ENCODE measurements at places on chromosomes 1 and 21.

DNA sequence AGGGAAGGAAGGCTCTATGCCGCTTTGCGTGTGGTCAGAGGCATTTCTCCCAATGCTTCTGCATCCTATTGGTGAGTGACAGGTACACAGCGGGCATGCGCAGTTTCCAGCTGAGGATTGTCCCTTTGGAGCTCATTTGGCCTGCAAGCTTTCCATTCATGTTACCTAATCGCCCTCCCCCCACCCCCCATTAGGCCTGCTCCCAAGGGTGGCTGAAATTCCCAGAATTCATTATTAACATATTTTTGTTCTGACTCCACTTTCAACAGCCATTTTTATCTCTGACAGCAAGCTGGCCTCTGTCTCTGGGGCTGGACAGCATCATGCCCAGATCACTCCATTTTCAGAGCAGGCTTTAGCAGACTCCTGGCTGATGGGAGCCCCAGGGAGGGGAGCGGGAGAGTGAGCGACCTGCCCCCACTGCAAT is 25.6 kb downstream of the MIS18A start:
- DNase-seq = no peak

GRCh38 chr1:38128511-38128910 is 81.9 kb upstream of the POU3F1 start:
- no peak for DNase-seq

GRCh38 chr21:45409466-45410150 is 4.6 kb downstream of the COL18A1 start:
- no peak for DNase-seq

- no peak for DNase-seq
Observed at GRCh38 chr1:23556635-23557470, 2.4 kb downstream of the ID3 start.

- no peak for DNase-seq
Observed at GRCh38 chr1:155022927-155023236, 10.7 kb downstream of the DCST2 start.

DNA sequence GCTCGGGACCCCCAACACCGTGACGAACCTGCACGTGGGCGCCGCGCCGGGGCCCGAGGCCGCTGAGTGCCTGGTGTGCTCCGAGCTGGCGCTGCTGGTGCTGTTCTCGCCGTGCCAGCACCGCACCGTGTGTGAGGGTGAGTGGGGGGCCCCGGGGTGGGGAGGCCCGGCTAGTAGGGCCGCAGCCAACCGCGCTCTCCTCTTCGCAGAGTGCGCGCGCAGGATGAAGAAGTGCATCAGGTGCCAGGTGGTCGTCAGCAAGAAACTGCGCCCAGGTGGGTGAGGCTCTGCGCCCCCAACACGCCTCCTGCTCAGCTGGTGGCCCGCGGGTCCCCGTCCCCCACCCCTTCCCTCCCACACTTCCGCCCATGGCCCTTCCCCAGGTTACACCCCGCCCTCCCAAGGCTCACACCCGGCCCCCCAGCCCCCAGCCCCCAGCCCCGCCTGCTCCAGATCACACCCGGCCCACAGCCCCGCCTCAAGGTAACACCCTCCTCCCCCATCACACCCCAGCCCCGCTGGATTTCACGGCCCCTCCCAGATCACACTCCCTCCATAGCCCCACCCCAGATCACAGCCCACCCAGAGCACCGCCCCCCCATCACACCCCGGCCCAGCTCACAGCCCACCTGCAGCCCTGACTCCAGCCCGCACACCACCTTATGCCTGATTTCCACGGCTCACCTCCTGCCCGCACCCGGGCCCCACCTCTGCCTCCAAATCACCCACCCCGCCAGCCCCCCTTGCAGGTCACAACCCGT is 2.4 kb upstream of the MMP23B start:
- DNase-seq = no peak

GRCh38 chr1:34276606-34277005 is 99.9 kb downstream of the C1orf94 start:
- DNase-seq = no peak

DNA sequence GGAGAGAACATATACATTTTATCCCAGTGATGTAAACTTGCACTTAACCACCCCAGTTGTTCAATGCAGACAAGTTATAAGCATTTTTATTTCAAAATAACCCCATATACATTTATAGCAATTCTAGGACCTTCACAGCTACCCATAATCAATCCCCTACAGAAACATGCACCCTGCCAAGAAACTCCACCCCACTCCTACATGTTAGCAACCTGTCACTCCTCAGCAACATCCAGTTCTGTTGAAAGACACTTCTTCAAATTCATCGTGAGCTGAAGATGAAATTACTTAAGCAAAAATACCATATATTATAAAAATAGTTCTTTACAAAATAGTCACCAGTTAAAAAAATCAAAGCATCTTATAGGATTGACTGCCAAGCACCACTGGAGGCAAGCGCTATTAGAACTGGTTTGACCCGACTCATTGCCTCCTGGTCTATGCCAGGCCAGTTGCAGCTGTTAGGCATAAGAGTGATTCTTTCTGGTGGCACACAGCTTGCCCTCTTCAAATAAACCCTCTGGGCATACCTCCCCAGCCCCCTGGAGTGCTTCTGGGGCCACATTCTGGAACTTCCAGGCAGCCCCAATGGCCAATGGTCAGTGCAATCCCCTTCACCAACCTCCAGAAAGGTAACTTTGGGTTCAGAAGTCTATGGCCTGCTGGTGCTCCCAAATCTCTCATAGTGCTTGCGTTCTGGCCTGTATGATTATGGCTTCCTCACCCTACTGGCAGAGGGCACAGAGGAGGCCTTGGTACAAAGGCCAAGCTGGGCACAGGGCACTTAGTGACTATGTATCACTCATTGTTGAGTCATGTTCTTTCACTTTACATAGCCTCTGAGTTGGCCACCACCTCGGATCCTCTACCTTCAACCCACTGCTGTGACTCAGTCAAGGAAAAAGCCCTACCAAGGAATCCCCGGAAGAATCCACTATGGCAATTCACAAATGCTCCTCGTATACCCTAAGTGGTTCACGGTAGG is 72.2 kb upstream of the RALGPS2 start:
- DNase-seq = no peak

- DNase-seq = no peak
Observed at GRCh38 chr1:180646093-180646492, 14.3 kb downstream of the XPR1 start.

GRCh38 chr1:174652569-174653280 is 205.0 kb downstream of the GPR52 start:
- no peak for DNase-seq

DNA sequence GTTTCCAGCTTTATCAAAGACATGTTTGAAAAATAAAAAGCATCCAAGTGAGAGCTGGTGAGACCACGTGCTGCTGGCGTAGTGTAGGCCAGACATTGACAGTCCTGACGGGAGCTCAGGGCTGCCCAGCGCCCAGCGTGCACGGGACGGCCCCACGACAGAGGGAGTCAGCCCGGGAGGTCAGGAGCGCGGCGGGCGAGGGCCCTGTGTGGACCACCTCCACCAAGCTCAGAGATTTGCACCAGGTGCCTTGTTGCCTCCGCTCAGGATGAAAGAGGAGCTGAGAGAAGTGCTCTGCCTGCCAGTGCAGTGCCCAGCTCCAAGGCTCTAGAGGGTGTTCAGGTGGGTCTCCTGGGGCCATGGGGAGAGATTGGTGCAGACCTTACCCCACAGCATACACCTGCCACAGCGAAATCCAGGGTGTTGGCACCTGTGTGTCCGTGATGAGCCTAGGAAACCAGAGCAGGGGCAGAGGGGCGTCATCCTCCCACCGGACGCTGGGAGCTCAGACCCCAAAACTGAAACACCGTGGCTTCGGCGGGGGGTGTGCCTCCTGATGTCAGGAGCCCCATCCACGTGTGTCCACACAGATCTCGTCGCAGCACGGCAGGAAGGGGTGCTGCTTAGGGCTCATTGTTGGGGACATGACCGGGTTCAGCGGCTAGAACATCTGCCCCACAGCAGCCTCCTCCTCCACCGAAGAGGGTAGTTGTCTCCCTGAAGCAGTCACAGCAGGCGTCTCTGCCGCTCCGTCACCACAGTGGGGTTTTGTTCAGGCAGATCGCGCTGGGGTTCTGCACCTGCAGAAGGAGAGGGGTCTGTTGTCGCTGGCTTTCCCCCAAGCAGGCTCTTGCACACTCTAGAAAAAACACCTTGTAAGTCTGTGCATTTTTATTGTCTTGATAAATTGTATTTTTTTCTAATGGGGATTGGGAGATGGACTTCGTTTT is 64.2 kb downstream of the POFUT2 start:
- no peak for DNase-seq

DNA sequence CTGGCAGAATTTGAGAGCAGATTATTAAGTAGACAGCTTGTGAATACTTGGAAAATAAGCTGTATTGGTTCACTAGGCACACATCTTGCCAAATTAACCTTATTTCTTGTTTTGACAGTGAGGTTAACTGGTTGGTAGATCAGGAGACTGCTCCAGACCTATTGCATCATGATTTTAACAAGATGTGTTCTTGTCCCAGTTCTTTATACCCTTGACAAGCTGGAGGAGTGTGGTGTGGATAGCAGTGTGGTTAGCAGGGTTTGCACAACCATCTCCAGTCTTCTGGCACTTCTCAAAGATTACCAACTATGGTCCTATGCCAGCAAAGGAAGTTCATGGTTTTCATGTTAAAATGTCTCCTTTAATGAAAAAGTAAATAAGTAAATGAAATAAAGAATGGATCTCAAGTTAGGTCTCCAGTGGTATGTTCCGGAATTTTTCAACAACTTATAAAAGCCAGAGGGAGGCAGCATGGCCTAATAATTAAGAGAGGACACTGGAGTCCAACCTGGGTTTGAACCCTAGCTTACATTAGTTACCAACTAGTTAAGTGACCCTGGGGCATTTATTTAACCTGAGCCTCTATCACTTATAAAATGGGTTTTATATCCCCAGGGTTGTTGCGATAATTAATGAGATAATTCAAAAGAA is 34.1 kb downstream of the DDX20 start:
- DNase-seq = no peak

DNA sequence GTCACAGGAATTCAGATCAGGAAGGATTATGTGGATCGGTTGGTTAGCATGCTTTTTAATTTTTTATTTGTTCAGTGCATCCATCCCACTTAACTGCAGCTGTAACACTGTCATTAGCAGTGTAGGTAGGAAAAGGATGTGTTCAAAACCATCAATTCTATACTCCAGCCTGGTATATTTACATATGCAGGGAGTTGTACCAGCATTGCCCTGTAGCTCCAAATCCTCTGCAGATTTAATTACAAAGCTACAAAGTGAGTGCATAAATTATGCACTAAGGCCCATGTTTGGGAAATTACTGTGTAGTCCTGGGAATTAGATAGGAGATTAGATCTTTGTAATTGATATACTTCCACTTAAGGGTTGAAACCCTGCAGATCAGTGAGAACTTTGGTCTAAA is 15.9 kb upstream of the OSBPL9 start:
- no peak for DNase-seq

- peak; percentile 44 for DNase-seq
Observed at GRCh38 chr1:86757272-86757984, 53.1 kb downstream of the SH3GLB1 start.

GRCh38 chr1:76156987-76157386 is 82.4 kb downstream of the ST6GALNAC3 start:
- no peak for DNase-seq

GRCh38 chr1:193367863-193368262 is 181.4 kb upstream of the B3GALT2 start:
- no peak for DNase-seq

GRCh38 chr1:155309423-155310021 is 856 bp downstream of the FDPS start:
- DNase-seq = no peak

GRCh38 chr1:53766831-53767405 is 28.0 kb upstream of the GLIS1 start:
- DNase-seq = peak; percentile 7

GRCh38 chr1:228352677-228353481 is 53.8 kb downstream of the TRIM11 start:
- DNase-seq = no peak

- peak; percentile 75 for DNase-seq
Observed at GRCh38 chr1:150764617-150765101, 919 bp downstream of the CTSS start.

- DNase-seq = no peak
Observed at GRCh38 chr1:54255026-54255702, 55.2 kb downstream of the MRPL37 start.

DNA sequence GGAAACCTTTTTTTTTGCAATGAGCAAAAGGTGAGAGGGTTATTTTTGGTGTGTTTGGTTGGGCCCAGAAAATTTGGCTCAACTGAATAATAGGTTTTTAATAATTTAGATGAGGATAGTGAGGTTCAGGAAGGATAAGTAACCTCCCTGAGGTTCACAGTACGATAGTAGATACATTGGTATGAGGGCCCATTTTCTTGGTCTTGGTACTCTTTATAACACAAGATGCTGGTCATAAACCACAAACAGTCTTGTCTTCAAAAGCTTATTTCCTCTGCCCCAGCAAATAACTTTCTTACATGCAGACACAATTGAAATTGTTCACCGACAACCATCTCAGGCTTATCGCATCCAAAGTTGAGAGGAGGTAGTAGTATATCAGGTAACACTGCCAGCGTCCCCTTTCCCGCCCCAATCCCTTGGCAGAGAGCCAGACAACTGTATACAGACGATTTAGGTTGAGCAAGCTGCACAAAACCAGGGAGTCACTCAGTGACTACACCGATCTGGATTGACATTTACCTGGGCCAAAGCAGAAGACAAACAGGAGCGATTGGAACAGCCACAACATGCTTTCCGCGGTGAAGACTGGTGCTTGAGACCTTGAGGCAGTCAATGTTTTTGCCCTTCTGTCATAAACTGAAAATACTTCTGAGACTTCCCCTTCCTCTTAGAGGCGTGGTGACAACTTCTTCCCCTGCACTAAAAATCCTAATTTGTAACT is at the start of gene SLAMF6:
Gene SLAMF6, minus strand, starts transcription at position 634 of the 724 bp plus-strand sequence. Its CDS starts 63 bp downstream, at position 571.
- no peak for DNase-seq

- DNase-seq = no peak
Observed at GRCh38 chr1:182283746-182284544, 107.6 kb downstream of the GLUL start.

DNA sequence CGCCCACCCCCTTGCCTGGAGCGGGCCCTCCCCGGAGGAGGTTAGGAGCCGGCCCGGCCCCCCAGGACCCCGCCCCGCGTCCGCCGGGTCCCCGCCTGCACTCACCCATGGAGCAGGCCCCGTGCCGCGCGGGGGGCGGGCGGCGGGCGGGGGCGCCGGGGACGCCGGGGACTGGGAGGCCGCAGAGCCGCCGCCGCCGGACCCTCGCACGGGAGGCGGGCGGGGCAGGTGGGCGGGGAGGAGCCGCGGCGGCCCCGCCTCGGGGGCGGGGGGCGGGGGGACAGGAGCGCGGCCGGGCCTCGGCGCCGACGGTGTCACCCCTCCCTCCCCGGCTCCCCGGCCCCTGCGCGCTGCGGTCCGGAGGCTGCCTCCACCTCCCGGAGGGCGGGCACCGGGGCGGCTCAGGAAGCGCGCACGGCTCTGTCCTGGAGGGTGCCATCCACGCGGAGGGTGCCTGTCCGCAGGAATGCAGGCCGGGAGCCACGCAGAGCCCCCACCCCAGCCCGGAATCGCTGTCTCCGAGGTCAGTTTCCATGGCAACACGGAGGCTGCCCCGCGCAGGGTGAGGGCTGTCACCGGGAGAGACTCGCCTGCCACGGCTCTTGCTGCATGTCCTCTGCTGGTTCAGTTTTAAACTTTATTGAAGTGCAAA is 5.9 kb upstream of the PLEKHG5 start:
- no peak for DNase-seq

GRCh38 chr1:154313066-154313356 is 7.9 kb upstream of the AQP10 start:
- no peak for DNase-seq

Data from pulmonary artery endothelial cell (primary cell).